Activated CD8-positive, alpha-beta memory T cell treated with anti-CD3 and anti-CD28 coated beads for 1 hour (primary cell): ENCODE measurements at places on chromosomes 5 and 9.

DNA sequence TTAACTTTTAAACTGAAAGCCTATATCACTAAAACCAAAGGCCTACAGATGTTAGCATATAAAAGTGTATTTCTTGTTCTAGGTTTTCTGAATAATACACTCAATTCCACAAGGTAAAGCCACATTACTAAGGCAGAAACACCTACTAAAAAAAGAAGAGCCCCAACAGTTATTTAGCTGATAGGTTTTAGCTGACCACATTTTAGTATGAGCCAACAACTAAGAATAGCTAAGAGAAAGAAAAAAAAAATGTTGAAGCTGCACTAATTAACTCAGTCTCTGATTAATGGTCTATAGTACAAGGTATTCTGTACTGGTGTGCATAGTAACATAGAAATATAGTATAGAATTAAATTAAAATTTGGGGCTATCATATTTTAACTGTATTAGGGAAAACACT, 23.5 kb downstream of the ZFR start:
- DNase-seq: no peak

DNA sequence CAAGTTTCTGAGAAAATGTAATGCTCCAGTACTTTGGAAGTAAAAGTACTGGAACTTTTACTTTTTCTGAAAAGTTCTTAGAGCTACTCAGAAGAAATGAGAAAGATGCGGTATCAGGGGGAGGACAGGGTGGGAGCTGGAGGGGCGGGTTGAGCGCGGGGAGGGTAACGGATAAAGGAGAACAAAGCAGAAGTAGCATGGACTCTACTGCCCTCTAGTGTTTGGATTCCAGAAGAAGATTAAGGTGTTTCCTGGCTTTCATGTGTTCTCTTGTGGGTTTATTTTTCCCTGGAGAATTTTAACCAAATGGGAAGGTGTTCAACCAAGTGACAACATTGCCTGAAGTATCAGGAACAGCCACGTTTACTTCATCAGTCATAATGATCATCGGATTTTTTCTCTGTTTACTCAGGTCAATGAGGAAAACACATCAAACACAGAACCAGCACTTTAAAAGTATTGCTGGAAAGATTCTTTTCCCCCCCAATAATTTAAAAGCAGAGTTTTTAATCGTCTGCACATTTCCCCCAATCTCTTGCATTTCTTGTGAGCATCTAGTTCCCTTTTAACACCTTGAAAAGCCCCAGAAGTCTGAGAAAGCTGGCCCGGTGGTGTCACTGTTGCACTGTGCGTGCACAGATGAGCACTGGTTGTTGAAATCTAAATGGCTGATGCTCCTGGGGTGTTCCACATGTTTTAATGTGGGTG, 190.6 kb downstream of the MPDZ start:
- no peak for DNase-seq

DNA sequence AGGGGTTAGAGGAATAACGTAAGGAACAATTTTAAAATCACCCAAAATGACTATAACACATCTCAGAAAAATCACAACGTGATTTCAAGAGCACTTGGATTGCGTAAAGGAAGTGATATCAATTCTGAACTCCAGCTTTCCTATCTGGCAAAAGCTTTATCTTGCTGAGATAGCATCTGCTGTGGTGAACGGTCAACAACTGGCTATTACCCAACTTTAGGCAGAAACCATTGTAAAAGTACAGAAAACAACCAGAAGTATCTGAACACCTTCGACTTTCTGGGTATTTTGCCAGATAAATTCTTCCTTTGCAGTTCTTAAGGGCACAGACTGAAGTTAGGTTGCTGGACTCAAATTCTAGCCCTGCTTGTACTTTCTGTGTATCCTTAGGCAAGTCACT, 9.2 kb downstream of the ABLIM3 start:
- DNase-seq: no peak

DNA sequence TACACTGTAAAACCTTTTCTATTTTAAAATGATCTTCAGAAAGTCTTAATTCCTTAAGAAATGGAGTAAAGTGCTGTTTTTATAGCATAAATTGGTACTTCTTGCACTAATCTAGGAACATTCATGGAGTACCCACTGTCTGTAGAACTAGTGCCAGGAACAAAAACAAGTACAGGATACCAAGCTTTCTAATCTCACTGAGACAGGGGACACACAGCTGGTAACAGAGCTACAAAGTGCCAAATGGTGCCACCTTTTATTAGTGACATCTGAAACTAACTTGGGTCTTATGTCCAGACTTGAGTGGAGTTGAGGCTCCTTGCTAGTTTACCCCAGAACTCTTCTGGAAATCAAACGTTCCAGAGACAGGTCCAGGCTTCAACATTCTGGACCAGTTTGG, 57.9 kb downstream of the RNF130 start:
- DNase-seq: no peak

- DNase-seq: no peak
Measured at GRCh38 chr5:58675341-58675740, 92.5 kb downstream of the RAB3C start.

DNA sequence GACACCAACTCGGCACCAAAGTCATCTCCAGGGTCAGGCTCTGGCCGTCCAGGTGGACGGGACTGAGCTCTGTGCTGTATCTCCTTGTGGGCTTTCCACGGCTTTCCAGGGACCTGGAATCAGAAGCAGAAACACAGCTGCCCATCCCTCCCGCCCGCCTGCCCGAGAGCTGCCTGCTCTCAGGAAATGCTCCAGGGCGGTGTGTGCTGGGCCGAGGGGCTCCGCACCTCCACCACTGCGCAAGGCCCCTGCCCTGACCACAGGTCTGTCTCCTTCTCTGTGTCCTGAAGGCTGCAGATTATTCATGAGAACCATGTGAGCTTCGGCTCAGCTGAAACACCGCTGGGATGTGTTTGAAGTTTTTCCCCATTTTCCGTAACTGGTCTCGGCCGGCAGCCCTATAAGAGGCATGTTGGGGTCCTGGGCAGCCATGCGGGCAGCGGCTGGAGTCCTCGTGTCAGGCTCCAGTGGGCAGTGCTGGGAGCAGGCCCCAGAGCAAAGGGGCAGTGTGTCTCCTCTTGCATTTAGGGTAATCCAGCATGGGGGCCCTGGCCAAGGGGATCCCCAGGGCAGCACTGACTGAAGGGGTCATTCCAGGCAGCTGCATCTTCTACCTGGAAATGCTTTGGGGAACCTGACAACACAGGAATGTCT, 22.8 kb downstream of the NKD2 start:
- no peak for DNase-seq

- no peak for DNase-seq
Measured at GRCh38 chr9:121026260-121026691, 23.8 kb downstream of the C5 start.

GRCh38 chr5:167478188-167478587, 813.3 kb upstream of the WWC1 start:
- no peak for DNase-seq

DNA sequence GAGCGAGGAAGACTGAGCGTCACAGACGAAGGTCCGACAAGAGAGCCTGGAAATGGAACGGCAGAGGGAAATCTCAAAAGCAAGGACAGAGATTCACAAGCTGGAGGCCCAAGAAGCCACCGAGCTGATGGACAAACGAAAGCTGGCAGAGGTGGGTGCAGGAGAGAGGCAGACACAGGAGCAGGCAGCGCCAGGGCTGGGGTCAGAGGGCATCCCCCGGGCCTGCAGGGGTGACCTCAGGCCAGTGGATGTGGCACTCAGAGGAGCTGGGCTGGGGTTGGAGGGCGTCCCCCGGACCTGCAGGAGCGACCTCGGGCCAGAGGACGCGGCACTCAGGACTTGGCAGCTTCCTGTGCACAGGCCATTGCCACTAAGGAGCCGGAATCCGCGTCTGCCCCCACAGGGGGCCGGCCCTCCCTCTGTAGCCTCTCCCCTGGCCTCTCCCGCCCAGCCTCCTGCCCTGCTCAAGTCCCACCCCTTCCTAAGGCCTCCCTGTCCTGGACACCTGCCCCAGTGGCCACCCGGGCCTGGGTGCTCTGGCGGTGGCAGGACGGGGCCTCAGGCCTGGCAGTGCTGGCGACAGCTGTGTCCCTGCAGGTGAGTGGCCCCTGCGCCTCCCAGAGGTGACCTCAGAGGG, 40.4 kb downstream of the EXD3 start:
- DNase-seq: no peak

GRCh38 chr5:108634617-108635288, 112.9 kb upstream of the FER start:
- no peak for DNase-seq

DNA sequence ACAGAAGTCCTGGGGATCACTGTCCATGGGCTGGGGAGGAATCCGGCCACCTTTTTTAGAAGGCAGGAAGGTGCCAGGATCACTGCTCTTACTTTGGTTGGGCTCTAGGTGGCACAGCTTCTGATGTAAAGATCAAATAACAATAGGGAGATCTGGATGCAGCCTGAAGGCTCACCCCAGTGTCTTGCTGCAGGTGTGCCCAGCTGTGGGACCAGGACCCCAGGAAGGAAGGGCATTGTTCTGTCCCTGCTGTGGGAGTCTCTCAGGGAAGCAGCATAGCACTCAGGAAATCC, 69.6 kb downstream of the DAB2IP start:
- no peak for DNase-seq

GRCh38 chr5:56147106-56147505, 86.0 kb downstream of the ANKRD55 start:
- DNase-seq: no peak

DNA sequence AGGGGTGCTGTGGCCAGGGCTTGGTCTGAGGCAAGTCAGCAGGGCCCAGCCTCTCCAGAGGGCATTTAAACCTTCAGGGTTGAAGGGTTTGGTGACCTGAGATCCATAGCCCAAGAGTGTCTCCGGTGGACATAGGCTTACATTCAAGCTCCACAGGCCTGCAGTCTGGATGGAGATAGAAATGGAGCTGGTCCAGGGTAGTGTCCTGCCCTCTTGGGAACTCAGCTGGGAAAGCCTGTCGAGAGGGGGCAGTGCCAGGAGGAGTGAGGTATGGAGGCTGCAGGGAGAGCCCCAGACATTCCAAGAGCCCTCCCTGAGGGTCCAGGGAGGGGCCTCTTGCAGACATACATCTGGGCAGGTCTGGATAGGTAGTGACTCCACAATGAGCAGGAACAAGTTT, 177.0 kb upstream of the MVB12B start:
- DNase-seq: no peak

DNA sequence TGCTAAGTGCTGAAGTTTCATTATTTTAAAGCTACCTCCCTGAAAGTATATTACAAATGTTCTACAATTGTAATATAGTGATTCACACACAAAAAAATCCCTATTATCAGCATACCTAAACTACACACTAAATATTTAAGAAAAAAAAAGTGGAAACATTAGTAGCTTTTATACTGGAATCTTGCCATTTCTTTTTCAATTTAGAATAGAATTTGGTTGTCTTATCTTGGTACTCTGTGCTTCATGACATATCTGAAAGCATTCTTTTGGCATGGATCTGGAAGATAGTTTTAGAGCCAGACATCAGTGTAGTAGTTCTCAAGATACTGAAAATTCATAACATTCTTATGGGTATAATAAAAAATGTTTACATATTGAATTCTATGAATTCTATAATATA, 35.0 kb downstream of the SLC1A3 start:
- no peak for DNase-seq
